SK-N-DZ (cell line): ENCODE measurements at places on chromosomes 2 and 18.
A peak's percentile ranks its signal among the peaks of the same experiment; 100 is the strongest.

GRCh38 chr2:138476940-138477339 lies 24.6 kb upstream of the SPOPL start:
- no peak for DNase-seq

GRCh38 chr2:158955842-158956365 lies 12.5 kb upstream of the TANC1 start:
- DNase-seq: no peak

- DNase-seq: no peak
Observed at GRCh38 chr2:108460345-108461037, 11.5 kb downstream of the GCC2 start.

DNA sequence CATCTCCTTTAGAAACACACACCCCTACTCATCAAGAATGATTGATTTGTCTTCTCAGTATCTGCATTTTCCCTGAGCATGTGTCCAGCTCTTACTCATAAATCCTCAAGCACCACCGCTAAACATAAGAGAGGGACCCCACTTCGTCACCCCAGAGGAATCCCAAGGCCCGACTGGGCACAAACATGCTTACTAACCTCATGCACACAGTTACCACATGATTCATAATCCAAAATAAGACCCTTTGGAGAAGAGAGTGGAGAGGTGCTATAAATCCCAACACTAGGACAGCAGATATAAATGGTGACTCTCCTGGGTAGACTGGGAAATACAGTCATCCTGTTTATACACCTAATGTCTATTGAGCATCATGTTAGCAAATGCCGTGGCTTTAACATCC lies 843.2 kb upstream of the ID2 start:
- no peak for DNase-seq

DNA sequence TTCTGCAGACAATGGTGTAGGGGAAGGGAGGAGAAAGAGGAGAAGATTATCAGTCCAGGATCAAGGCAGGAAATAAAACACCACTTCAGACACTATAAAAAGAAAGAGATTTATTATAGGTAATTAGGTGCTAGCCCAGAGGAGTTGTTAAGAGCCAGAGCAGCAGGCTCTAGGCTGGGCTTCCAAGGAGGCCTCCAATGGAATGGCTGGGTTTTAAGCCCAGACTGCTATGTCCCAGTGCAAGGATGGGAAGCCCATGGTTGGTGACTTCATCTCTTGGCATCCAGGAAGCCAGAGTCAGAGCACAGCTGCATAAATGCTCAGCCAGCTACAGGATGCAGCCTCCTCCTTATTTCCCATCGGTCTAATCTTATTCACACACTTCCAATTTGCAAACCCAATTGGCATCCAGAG lies 95.6 kb downstream of the LAMA3 start:
- no peak for DNase-seq

GRCh38 chr2:85019121-85019520 lies 48.2 kb downstream of the KCMF1 start:
- no peak for DNase-seq

DNA sequence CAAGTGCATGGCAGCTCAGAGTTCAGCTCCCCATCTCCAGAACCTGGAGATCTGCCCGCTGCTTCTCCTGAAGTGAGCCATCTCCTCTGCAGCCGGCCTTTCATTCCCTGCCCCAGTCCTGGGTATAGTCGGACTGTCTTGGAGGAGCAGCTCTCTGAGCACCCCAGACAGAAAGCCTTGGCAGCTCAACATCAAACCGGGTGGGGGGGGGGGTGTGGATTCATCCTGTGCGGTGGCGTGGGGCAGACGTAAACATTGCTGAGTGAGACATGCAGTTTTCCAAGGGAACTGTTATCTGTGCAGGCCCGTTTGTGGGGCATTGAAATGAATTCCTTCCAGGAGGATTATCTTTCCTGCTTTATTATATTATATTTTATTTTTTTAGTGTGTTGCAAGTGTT lies 125.9 kb upstream of the MYCN start:
- DNase-seq: peak; percentile 95

GRCh38 chr2:102366406-102367112 lies 11.0 kb downstream of the IL18R1 start:
- no peak for DNase-seq
